ENCODE measurements at places on chromosomes 4 and X. TPM values are rescaled to one million over a fixed set of nuclear protein-coding genes. Genes with fewer than 3 reads are reported as not detected.

DNA sequence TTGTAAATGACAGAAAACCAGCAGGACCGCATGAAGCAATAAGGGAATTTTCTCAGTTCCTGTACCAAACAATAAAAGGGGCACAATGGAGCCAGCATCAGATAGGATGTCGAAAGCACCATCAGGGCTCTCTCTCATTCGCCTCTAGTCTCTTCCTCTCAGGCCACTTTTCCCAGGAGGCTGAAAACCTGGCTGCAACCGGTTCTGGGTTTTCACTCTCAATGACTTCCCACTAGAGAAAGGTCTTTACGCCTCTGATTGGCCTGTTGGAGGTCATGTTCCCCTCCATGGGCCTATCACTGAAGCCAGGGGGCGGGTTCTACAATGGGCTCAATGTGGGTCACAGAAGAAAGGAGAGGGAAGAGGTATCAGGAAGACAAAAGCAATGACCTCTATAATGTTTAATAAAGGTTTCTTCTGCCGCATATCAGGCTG lies 29.3 kb downstream of the ZNF827 start:
- H3K27ac ChIP-seq = peak overlapping the region; percentile 38
- DNase-seq = peak; percentile 91
- H3K4me1 ChIP-seq = peaks cover 5% of the 10 kb centered on the region
- H3K36me3 ChIP-seq = peaks cover 5% of the 10 kb centered on the region

- no peak overlapping the region for H3K4me3 ChIP-seq
- H3K36me3 ChIP-seq = no peaks in the 10 kb centered on the region
- DNase-seq = no peak
- H3K4me1 ChIP-seq = no peaks in the 10 kb centered on the region
- H3K27ac ChIP-seq = no peak overlapping the region
- no peaks in the 10 kb centered on the region for H3K27me3 ChIP-seq
These were observed 218.7 kb downstream of the MAPK10 start for GRCh38 chr4:86141161-86141560.

GRCh38 chr4:60897415-60897814 lies 302.7 kb upstream of the ADGRL3 start:
- H3K4me1 ChIP-seq = no peaks in the 10 kb centered on the region
- no peak overlapping the region for H3K27ac ChIP-seq
- no peaks in the 10 kb centered on the region for H3K27me3 ChIP-seq
- no peak for DNase-seq
- H3K36me3 ChIP-seq = no peaks in the 10 kb centered on the region

DNA sequence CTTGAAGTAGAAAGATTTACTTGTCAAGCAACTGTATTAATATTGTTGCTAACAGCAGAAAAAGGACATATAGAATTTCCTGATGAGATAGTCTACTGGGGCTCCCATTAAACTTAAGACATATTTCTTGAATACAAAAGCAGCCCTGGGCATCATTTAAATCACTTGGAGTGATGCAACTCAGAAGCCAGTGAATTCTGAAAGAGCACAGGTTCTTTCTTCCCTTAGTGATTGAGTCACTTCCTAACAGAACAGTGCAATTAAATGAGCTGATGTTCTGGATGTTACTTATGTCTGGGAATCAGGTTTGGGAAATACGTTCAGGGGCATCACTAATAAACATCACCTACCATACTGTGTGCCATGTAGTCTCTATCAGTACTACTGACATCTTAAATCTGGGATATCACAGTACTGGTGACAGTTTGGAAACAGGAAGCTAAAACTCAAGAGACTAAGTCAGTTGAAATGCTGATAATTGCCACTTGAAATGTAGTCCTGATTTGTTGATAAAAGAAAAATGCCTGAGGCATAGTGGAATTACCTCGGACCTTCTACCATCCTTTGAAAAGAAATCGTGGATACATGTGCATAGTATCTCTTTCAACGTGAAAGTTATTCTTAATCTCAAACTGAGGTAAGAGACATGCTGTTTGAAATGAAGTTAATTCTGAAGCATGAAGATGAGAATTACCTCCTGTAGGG lies 249.2 kb upstream of the GPRIN3 start:
- DNase-seq = no peak

DNA sequence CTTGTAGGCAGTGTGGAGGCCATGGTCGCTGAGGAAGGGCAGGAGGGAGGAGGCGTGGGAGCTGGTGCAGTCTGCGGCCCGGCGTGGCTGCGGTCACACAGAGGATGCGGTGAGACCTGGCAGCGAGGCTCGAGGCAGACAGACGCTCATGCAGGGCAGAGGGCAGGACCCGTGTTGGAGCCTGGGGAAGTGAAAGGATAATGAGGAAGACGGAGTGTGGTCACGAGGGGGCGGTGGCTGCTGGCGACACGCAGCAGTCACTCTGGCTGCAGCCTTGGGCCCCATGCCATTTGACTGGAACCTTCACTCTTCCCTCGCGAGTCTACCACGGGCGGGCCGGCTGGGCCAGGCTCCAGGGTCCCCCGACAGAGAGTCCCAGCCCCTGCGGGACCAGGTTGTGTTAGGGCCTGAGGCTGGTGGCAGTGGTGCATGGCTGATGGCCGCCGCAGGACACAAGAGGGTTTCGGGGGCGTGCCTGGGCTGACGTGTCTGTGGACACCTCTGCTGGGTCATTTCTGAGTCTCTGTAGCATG lies 68.8 kb upstream of the HGFAC start:
- H3K4me3 ChIP-seq = no peak overlapping the region
- H3K27me3 ChIP-seq = no peaks in the 10 kb centered on the region
- no peaks in the 10 kb centered on the region for H3K36me3 ChIP-seq

GRCh38 chr4:113955411-113955810 lies 24.0 kb downstream of the ARSJ start:
- H3K4me1 ChIP-seq = no peaks in the 10 kb centered on the region
- H3K4me3 ChIP-seq = no peak overlapping the region
- no peak for DNase-seq
- H3K36me3 ChIP-seq = no peaks in the 10 kb centered on the region
- no peak overlapping the region for H3K27ac ChIP-seq

DNA sequence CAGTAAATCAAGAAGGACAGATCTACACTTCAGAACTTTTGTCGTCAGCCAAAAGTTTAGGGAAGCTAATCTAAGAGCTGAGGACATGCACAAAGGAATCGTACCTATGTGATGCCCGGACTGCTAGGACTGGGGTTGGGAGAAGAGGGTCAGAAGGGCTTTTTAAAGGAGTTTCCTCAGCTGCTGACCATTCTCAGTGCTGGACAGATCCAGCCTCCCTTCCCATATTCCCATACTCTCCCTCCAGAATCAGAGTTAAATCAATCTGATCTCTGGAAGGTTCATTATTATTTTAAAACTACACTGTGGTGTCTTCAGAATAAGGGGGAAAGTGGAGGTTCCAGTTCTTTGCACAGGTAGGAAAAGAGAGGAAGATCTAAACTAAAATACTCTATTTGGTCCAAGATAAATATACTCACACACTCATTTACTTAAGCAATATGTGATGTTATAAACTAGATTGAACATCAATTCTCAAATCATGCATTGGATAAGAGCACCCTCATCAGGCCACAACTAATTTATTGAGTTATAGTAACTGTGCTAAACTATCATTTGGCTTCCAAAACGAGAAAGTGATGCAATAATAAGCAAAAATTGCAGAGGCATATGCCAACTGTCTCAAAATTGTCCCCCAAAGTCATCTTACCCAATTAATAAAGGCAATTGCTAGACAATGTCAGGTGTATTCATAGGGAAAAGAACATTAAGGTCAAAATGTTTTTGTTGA lies 124.7 kb downstream of the HNRNPD start:
- no peak for DNase-seq
- H3K27me3 ChIP-seq = no peaks in the 10 kb centered on the region
- H3K27ac ChIP-seq = no peak overlapping the region
- H3K4me3 ChIP-seq = no peak overlapping the region
- no peaks in the 10 kb centered on the region for H3K4me1 ChIP-seq

DNA sequence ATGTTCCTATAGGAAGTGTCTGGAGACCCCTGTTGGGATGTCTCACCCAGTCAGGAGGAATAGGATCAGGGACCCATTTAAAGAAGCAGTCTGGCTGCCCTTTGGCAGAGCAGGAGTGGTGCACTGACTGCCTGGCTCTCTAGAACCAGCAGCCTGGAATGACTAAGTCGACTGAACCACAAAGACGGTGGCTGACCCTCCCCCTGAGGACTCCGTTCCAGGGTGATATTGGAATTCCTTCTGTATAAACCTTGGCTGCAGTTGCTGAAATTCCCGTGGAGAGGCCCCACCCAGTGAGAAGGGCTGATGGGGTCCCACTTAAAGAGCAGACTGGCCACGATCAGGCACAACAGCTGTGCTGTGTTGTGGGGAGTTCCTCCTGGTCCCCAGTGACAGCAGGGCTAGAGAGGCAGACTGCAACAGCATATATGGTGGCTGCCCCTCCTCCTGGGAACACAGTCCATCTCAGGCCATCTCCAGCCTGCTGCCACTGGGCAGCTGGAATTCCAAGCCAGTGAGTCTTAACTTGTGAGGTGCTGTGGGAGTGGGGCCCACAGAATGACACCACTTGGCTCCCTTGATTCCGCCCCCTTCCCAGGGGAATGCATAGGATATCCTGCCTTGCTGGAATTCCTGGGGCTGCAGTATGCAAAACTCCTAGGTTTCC lies 41.8 kb upstream of the RLIM start:
- no peaks in the 10 kb centered on the region for H3K36me3 ChIP-seq
- H3K4me1 ChIP-seq = no peaks in the 10 kb centered on the region
- H3K27me3 ChIP-seq = no peaks in the 10 kb centered on the region
- no peak overlapping the region for H3K27ac ChIP-seq
- DNase-seq = no peak

DNA sequence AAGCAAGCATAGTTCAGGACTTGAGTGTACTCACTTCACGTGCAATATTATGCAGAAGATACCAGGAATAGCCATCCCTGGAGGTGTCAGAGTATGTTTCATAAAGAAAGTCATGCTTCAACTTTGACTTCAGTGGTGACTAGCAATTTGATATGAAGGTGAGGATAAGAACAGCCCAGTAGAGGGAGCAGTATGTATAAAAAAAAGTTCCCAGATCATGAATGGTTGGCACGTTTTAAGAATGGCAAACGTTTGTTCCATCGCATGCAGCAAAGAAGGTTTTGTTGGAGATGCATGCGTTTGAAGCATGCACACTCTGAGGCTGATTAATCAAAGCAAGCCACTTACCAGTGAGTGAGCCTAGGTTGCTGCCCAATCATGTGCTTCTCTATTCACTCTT lies 33.5 kb upstream of the SLITRK4 start:
- DNase-seq = peak; percentile 28
- no peaks in the 10 kb centered on the region for H3K36me3 ChIP-seq
- no peaks in the 10 kb centered on the region for H3K27me3 ChIP-seq
- no peaks in the 10 kb centered on the region for H3K4me1 ChIP-seq
- H3K4me3 ChIP-seq = no peak overlapping the region

- H3K27me3 ChIP-seq = peaks cover 5% of the 10 kb centered on the region
- H3K4me1 ChIP-seq = no peaks in the 10 kb centered on the region
- no peak overlapping the region for H3K4me3 ChIP-seq
These were observed 59.0 kb upstream of the TLR3 start for GRCh38 chr4:186009976-186010375.

DNA sequence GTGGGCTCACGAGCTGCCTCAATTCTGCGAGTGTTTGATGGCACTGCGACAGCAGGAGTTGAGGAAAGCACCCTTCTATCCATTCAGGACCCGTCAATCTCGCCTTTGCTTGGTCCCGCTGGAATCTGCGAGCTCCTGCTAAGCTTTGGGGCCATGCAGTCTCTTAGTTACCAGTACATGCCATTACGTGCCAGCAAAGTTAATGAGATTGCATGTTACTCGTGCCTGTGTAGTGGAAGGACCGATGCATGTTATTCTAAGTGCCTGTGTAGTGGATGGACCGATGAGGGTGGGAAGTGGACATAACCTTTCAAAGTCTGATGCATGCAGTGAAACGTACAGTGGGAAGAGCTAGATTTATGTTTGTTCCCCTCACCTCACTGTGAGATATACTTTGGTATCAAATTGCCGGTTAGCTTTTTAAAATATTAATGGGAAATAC lies 569 bp downstream of the RPS3A start:
- peak overlapping the region; percentile 94 for H3K27ac ChIP-seq
- DNase-seq = no peak
- H3K4me1 ChIP-seq = no peaks in the 10 kb centered on the region
- H3K36me3 ChIP-seq = peaks cover 18% of the 10 kb centered on the region
- H3K4me3 ChIP-seq = peak overlapping the region; percentile 64

GRCh38 chrX:131725001-131725654 lies 181.3 kb downstream of the OR13H1 start:
- no peaks in the 10 kb centered on the region for H3K4me1 ChIP-seq
- H3K4me3 ChIP-seq = no peak overlapping the region
- H3K36me3 ChIP-seq = no peaks in the 10 kb centered on the region

DNA sequence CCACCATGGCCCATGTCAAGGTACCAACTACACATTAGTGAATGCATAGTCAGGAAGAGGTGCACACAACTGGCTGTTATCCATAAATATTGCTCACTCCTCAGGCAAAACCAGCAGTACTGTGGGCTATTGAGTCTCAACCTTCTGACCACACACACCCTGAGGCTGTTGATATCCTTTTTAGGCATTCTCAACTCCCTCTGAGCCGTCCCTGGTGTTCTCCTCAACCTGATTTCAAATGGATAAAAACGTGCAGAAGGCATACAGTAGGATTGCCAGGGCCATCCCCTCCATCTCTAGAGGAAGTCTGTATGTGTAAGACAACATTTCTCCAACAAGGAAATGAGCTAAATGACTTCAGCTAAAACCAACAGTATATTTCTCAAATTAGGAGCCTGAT lies 98.7 kb upstream of the KLHL13 start:
- DNase-seq = no peak
- H3K36me3 ChIP-seq = no peaks in the 10 kb centered on the region

DNA sequence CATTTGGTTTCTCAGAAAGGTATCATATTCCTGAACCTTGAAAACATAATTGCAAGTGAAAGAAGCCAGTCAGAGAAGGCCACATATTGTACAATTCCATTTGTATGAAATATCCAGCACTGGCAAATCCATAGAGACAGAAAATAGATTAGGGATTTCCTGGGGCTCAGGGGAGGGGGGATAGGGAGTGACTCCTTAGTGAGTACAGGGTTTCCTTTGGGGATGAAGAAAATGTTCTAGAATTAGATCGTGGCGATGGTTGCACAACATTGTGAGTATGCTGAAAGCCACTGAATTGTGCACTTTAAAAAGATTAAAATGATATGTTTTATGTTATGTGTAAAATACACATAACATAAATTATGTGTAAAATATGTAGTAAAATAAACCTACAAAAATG lies 10.3 kb downstream of the XPNPEP2 start:
- no peaks in the 10 kb centered on the region for H3K27me3 ChIP-seq
- H3K4me3 ChIP-seq = no peak overlapping the region
- no peak for DNase-seq
- no peaks in the 10 kb centered on the region for H3K4me1 ChIP-seq
- H3K36me3 ChIP-seq = peaks cover 55% of the 10 kb centered on the region
- no peak overlapping the region for H3K27ac ChIP-seq

- H3K4me1 ChIP-seq = no peaks in the 10 kb centered on the region
- H3K4me3 ChIP-seq = no peak overlapping the region
- no peak overlapping the region for H3K27ac ChIP-seq
- no peaks in the 10 kb centered on the region for H3K36me3 ChIP-seq
These were observed 3.1 kb upstream of the C4orf17 start for GRCh38 chr4:99507762-99508161.

The AMBN gene
- polyA plus RNA-seq = not detected

The MAP3K15 gene
- polyA plus RNA-seq = not detected

The ENPEP gene
- polyA plus RNA-seq = 52.3 TPM

The C4orf51 gene
- not detected for polyA plus RNA-seq

The CTAG1A gene
- not detected for polyA plus RNA-seq

All from small intestine (tissue), 16 donors.